ENCODE measurements at places on chromosomes 11 and 22.

DNA sequence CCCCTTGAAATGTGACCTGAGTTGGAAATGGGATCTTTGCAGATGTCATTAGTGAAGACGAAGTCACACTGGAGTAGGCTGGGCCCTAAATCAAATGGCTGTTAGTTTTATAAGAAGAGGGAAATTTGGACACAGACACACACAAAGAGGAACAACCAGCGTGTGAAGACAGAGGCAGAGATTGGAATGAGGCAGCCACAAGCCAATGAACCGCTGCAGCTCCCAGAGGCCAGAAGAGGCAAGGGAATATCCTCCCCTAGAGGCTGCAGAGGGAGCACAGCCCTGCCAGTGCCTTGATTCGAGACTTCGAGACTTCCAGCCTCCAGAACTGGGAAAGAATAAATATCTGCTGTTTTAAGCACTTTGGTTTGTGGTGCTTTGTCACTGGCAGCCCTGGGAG lies 484.5 kb downstream of the MN1 start:
- no peaks in the 10 kb centered on the region for H3K36me3 ChIP-seq
- no peak for DNase-seq
- H3K4me3 ChIP-seq: no peak overlapping the region
- H3K27me3 ChIP-seq: no peaks in the 10 kb centered on the region
- peaks cover 11% of the 10 kb centered on the region for H3K4me1 ChIP-seq
- no peak overlapping the region for H3K27ac ChIP-seq

- H3K27me3 ChIP-seq: no peaks in the 10 kb centered on the region
- no peak overlapping the region for H3K4me3 ChIP-seq
- no peaks in the 10 kb centered on the region for H3K4me1 ChIP-seq
- no peak for DNase-seq
- H3K36me3 ChIP-seq: no peaks in the 10 kb centered on the region
Observed at GRCh38 chr11:37557990-37558389, 960.0 kb upstream of the RAG2 start.

GRCh38 chr22:40022536-40023240 lies 27.9 kb downstream of the FAM83F start:
- no peak overlapping the region for H3K27ac ChIP-seq
- 0 out of 2 replicates have a peak, but pooled peaks cover 3% of the 10 kb centered on the region for H3K4me1 ChIP-seq
- DNase-seq: no peak
- H3K36me3 ChIP-seq: no peaks in the 10 kb centered on the region
- no peak overlapping the region for H3K4me3 ChIP-seq

GRCh38 chr11:57375490-57375889 lies 5.5 kb downstream of the PRG3 start:
- no peaks in the 10 kb centered on the region for H3K4me1 ChIP-seq
- H3K4me3 ChIP-seq: no peak overlapping the region
- DNase-seq: no peak
- no peaks in the 10 kb centered on the region for H3K27me3 ChIP-seq
- no peak overlapping the region for H3K27ac ChIP-seq

DNA sequence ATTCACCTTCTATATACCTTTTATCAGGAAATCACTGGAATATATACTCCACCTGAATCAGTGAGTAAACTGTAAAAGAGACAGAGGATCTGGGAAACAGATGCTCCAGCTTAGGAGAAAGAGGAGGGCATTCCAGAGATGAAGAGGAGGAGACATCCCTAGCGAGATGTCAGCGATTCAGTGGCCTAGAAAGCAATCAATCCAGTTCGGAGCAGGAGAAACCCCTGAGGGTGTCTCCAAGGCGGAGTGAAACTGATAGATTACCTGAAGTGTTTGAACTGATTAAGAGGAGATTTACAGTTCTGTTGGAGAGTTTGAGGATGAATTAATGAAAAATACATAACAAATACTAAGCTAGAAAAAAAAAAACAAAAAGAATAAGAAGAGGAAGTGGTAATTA lies 24.5 kb upstream of the TNRC6B start:
- H3K4me3 ChIP-seq: no peak overlapping the region
- H3K4me1 ChIP-seq: no peaks in the 10 kb centered on the region
- H3K27ac ChIP-seq: no peak overlapping the region
- no peaks in the 10 kb centered on the region for H3K36me3 ChIP-seq
- no peak for DNase-seq
- H3K27me3 ChIP-seq: no peaks in the 10 kb centered on the region

GRCh38 chr22:40797427-40797826 lies 21.7 kb downstream of the SLC25A17 start:
- H3K4me3 ChIP-seq: no peak overlapping the region
- no peaks in the 10 kb centered on the region for H3K36me3 ChIP-seq
- DNase-seq: no peak
- H3K4me1 ChIP-seq: no peaks in the 10 kb centered on the region
- no peaks in the 10 kb centered on the region for H3K27me3 ChIP-seq
- H3K27ac ChIP-seq: no peak overlapping the region

- no peaks in the 10 kb centered on the region for H3K36me3 ChIP-seq
- DNase-seq: no peak
- no peaks in the 10 kb centered on the region for H3K27me3 ChIP-seq
- no peak overlapping the region for H3K4me3 ChIP-seq
- no peak overlapping the region for H3K27ac ChIP-seq
- H3K4me1 ChIP-seq: peaks cover 20% of the 10 kb centered on the region
Observed at GRCh38 chr22:40531951-40532900, 104.3 kb downstream of the MRTFA start.

GRCh38 chr11:35141571-35141971 lies 2.6 kb downstream of the CD44 start:
- DNase-seq: no peak
- H3K27me3 ChIP-seq: peaks cover 30% of the 10 kb centered on the region
- peaks cover 8% of the 10 kb centered on the region for H3K4me1 ChIP-seq
- H3K36me3 ChIP-seq: no peaks in the 10 kb centered on the region
- H3K4me3 ChIP-seq: no peak overlapping the region

DNA sequence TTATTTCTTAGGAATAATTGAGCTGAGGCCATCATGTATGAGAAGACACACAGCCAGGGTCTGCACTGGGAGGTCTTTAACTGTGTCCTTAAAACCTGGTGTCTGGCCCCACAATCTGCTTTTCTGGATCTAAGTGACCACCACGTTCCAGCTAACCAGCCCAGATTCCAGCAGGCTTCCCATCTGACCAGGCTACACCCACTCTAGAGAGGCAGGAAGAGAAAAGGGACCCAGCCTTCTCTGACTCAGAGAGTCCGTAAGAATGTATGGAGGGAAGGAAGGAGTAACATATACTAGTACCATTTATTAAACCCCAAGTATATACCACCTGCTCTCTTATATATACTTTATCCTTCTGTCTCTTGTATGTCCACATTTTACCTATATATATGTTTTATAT lies 80.1 kb downstream of the LDLRAD3 start:
- peaks cover 13% of the 10 kb centered on the region for H3K4me1 ChIP-seq
- H3K27ac ChIP-seq: no peak overlapping the region
- H3K4me3 ChIP-seq: no peak overlapping the region
- no peak for DNase-seq
- no peaks in the 10 kb centered on the region for H3K27me3 ChIP-seq

DNA sequence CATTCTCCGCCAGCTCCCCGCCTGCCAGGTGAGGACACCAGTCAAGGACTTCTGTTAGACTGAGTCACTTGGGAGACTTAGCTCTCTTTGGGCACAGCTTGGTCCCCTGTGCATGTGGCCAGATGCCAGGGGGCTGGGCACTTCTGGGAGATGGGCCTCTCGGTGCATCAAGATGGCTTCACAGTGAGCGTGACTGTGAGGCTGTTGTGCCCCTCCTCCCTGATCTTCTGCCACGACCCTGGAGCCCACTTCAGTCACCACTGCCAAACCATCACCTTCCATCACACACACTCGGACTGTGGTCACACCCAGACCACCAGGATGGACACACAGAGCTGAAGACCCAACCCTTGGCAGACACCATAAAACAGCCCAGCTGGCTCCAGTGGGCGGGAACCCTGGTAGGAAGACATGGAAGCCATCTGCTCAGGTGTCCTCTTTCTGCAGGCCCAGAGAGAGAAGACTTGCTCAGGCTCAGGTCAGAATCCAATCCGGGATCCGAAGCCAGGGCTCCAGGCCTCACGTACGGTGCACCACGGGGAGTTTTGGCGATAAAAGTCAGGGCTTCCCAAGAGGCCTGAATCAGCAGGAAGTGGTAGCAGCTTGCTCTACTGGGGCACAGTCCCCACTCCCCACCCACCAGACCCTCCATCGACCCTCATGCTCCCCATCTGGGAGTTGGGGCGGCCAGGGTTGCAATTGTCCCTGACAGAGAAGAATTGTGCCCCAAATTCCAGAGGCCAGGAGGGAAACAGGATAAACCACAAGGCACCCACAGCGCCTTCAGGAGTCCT lies 29.8 kb upstream of the CD5 start:
- H3K27ac ChIP-seq: no peak overlapping the region
- no peaks in the 10 kb centered on the region for H3K36me3 ChIP-seq
- no peak overlapping the region for H3K4me3 ChIP-seq
- DNase-seq: no peak

DNA sequence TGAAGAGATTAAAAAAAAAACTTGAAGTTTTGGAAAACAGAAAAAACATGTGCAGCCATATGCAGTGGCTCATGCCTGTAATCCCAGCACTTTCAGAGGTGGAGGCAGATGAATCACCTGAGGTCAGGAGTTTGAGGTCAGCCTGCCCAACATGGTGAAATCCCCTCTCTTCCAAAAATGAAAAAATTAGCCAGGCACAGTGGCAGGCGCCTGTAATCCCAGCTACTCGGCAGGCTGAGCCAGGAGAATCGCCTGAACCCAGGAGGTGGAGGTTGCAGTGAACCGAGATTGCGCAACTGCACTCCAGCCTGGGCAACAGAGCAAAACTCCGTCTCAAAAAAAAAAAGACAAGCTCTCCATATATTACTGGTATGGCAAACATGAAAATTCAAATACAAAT lies 7.6 kb downstream of the DLG2 start:
- H3K4me3 ChIP-seq: no peak overlapping the region
- H3K27ac ChIP-seq: no peak overlapping the region
- no peaks in the 10 kb centered on the region for H3K27me3 ChIP-seq
- H3K36me3 ChIP-seq: no peaks in the 10 kb centered on the region

DNA sequence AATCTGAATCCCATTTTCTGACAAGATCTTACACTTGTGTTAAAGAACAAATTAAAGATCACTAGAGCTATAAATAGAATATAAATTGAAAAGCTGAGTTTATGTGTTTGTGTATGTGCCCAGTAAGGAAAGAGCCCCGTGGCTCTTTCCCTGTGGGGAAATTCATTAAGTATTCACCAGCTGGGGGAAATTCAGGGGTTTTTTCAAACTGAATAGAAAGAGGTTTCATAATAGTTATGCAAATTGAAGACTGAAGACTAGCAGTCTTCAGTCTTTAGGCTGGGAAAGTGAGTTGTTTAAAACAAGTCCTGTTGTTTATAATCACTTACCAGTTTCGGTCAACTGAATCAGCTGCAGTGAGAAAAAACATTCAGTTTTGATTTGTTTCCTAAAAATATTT lies 11.3 kb upstream of the MS4A7 start:
- no peak for DNase-seq
- no peaks in the 10 kb centered on the region for H3K4me1 ChIP-seq
- no peaks in the 10 kb centered on the region for H3K27me3 ChIP-seq

- H3K27me3 ChIP-seq: no peaks in the 10 kb centered on the region
- no peak overlapping the region for H3K27ac ChIP-seq
- no peaks in the 10 kb centered on the region for H3K4me1 ChIP-seq
- H3K4me3 ChIP-seq: no peak overlapping the region
Observed at GRCh38 chr11:32527261-32528175, 56.1 kb upstream of the EIF3M start.

DNA sequence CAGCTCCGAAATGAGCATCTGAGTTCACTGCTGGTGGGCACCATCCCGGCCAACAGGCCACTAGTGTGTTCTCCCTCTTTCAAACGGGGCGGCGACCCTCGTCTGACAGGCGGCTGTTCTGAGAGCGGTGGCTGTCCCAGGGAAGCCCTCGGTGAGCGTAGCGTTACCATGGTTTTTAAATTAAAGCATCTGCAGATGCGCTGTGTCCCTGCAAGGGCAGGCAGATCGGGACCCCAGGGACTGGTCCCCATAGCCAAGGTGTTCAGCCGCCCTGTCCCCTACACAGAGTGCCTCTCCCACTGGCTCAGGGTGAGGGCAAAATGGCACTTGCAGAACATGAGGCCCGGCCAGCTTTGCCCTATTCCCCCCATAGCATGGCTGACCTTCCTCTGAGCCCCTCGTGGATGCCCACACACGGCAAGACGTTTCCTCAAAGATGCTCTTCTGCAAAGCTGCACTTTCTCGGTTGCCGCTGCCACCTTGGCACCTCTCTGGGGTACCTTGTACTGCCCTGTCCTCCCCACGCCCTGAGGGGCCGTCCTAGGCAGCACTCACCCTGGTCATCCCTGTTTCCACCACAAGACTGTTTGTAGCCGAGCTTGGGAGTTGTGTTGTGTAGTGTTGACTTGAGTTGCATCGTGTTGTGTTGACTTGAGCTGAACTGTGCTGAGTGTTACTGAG lies 51.9 kb upstream of the KCNQ1OT1 start:
- no peaks in the 10 kb centered on the region for H3K36me3 ChIP-seq
- no peaks in the 10 kb centered on the region for H3K4me1 ChIP-seq
- H3K27me3 ChIP-seq: peaks cover 43% of the 10 kb centered on the region
- H3K4me3 ChIP-seq: no peak overlapping the region
- no peak overlapping the region for H3K27ac ChIP-seq
- DNase-seq: no peak

DNA sequence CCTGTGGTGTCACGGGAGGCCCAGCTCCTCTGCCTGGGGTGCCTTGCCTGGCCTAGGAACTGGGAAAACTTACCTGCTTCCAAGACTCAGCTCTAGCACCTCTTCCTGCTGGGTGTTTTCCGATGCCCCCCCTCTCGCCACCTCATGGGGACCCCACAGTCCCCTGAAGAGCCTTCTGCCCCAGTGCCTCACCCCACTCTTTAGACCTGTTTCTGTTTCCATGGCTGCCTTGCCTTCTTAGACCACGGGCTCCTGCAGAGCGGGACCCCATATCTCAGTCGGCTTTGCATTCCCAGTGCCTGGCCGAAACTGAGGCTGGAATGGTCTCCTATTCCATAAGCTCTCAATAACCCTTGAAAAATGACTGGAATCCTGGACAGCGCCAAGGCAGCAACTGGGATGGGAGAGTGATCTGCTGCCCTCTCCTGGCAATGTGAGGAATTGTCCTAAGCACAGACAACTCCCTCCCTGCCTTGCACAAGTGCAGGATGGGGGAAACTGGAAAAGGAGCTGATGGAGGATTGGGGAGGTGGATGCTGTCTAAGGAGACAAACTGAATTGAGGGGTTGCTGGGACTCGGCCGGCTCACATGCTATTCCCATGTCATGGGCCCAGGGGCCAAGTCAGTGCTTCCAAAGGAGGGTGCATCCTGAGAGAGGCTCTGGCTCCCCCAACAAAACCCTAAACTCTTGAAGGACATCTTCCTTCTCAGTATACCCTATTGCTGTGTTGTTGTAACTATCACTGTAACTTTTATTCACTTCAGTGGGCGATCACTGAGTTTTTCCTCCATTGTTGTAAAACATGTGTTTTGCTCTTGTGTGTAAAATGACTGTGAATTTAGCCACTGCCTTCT lies 26.6 kb upstream of the IL17RA start:
- no peak overlapping the region for H3K4me3 ChIP-seq
- H3K27me3 ChIP-seq: no peaks in the 10 kb centered on the region
- H3K4me1 ChIP-seq: no peaks in the 10 kb centered on the region
- no peaks in the 10 kb centered on the region for H3K36me3 ChIP-seq
- H3K27ac ChIP-seq: no peak overlapping the region
- DNase-seq: peak; percentile 36
